ENCODE measurements at places on chromosomes 11 and 22. TPM values are rescaled to one million over a fixed set of nuclear protein-coding genes. Genes with fewer than 3 reads are reported as not detected.

The TRIM49D1 gene
- not detected for total RNA-seq

The LRRC4C gene
- 1.2 TPM for total RNA-seq

The CADM1 gene
- 65.5 TPM for total RNA-seq

The CARD18 gene
- not detected for total RNA-seq

The RELA gene
- total RNA-seq = 62.6 TPM

The P2RX6 gene
- not detected for total RNA-seq

GRCh38 chr11:128575174-128575960 is 12.0 kb downstream of the ETS1 start:
- H3K36me3 ChIP-seq = peaks cover 10% of the 10 kb centered on the region
- H3K4me3 ChIP-seq = no peak overlapping the region
- DNase-seq = no peak
- H3K27me3 ChIP-seq = peaks cover 6% of the 10 kb centered on the region

DNA sequence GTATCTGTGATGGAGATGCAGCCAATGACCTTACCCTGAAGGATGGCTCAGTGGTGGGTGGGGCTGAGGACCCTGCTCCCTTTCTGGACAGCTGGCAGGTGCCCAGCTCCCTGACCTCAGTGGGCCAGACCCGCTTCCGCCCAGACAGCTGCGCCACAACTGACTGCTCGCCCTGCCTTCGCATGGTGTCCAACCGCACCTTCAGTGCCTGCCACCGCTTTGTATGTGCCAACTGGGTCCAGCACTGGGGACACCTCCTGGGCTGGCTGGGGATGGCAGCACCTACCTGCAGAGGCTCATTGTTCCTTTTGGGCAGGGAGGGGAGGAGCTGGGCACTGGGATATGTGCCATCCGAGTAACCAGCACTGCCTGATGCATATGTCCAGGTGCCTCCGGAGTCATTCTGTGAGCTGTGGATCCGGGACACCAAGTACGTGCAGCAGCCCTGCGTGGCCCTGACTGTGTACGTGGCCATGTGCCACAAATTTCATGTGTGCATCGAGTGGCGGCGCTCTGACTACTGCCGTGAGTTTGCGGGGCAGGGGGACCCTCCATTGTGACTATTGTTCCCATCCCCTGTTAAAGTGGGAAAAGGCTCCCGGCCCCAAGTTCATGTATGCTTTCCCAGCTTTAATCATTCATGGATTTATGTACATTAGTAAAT is 84.8 kb downstream of the OTOG start:
- DNase-seq = no peak
- H3K4me3 ChIP-seq = no peak overlapping the region
- no peaks in the 10 kb centered on the region for H3K36me3 ChIP-seq
- H3K27me3 ChIP-seq = peaks cover 3% of the 10 kb centered on the region
- H3K27ac ChIP-seq = no peak overlapping the region
- H3K4me1 ChIP-seq = peaks cover 4% of the 10 kb centered on the region

GRCh38 chr11:35794850-35795249 is 132.3 kb downstream of the TRIM44 start:
- H3K36me3 ChIP-seq = peaks cover 6% of the 10 kb centered on the region
- DNase-seq = no peak
- H3K27me3 ChIP-seq = peaks cover 3% of the 10 kb centered on the region
- H3K27ac ChIP-seq = no peak overlapping the region

DNA sequence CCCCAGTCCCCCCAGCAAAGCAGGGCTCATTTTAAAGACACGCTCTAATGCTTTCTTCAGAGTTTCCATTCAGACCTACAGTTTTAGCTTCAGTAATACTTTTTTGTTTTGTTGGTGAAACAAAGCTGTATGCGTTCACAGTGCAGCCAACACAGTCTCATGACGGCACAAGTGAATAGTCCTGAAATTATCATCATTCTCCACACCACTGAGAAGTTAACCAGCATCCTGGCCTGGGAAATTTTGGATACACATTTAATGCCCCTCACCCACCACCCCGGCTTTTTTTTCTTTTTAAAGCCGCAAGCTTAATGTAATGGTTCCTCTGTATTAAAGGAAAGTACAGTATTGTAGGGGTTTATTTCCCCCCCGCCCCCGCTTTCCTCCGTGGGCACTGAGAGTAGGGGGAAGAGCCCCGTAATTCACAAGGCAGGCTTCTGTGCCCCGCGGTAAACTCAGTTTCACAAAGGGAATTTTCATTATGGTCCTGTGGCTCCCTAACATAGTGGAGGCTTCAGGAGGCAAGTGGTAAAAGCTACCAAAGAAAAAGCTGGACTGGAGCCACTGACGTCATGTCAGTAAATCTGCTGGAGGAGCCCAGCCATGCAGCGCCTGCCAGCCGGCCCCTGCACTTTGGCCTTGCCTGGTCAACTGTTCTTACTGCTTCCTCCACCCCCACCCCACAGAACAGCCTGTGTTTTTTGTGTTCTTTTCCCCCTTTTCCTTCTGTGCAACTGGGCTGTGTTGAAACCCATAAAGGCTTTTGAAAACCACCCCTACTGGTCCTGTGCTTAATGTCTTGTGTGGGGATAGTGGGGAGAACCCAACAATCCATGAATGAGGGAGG is 18.2 kb downstream of the TEAD1 start:
- peak overlapping the region; percentile 100 for H3K27ac ChIP-seq
- no peaks in the 10 kb centered on the region for H3K36me3 ChIP-seq
- no peak for DNase-seq
- H3K27me3 ChIP-seq = no peaks in the 10 kb centered on the region
- peaks cover 78% of the 10 kb centered on the region for H3K4me1 ChIP-seq

DNA sequence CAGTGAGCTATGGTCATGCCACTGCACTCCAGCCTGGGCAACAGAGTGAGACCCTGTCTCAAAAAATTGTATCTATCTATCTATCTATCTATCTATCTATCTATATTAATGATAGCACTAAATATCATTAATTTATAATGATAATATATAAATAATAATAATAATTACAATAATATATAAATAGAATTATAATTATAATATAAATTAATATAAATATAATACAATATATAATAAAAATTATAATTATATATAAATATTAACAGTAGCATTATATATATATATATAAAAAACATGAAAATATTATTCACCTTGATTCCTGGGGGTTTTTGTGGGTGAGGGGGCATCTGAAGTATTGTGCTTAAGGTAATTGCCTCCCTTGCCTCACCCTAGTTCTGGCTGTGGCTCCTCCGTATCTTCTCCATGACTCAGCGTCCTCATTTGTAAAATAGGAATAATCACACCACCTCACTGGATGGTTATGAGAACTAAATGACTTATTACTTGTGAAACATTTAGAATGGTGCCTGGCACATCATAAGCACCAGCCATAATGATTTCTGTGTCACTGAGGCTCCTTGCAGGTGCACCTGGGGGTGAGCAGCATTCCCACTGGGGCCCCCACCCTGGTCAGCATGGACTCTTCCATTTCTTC is 18.8 kb downstream of the RASD2 start:
- H3K36me3 ChIP-seq = no peaks in the 10 kb centered on the region
- H3K27me3 ChIP-seq = peaks cover 10% of the 10 kb centered on the region
- no peak for DNase-seq
- no peak overlapping the region for H3K27ac ChIP-seq
- H3K4me3 ChIP-seq = no peak overlapping the region

GRCh38 chr22:24186352-24186740 is 5.1 kb downstream of the SUSD2 start:
- peaks cover 6% of the 10 kb centered on the region for H3K27me3 ChIP-seq
- no peaks in the 10 kb centered on the region for H3K36me3 ChIP-seq
- no peaks in the 10 kb centered on the region for H3K4me1 ChIP-seq
- no peak overlapping the region for H3K4me3 ChIP-seq
- DNase-seq = no peak
- H3K27ac ChIP-seq = no peak overlapping the region

DNA sequence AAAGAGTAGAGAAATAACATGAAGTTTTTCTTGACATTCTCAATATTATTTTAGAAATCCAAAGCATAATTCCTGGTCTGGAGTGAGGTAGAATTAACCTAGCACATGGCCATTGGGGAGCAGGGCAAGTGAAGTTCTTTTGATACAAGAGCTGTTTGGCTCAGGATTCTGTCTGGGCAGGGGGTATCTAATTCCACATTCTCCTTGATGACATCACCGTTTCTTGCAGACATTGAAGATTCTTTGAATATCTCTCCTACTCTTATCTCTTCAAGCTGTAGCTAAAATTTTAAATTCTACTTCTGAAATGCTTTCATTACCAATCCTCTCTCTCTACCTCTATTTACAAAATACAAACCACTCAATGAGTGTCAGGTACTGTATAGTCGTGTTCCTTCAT is 138.2 kb upstream of the TENM4 start:
- peaks cover 2% of the 10 kb centered on the region for H3K27me3 ChIP-seq
- no peak overlapping the region for H3K27ac ChIP-seq
- H3K4me1 ChIP-seq = no peaks in the 10 kb centered on the region
- DNase-seq = no peak
- no peaks in the 10 kb centered on the region for H3K36me3 ChIP-seq

DNA sequence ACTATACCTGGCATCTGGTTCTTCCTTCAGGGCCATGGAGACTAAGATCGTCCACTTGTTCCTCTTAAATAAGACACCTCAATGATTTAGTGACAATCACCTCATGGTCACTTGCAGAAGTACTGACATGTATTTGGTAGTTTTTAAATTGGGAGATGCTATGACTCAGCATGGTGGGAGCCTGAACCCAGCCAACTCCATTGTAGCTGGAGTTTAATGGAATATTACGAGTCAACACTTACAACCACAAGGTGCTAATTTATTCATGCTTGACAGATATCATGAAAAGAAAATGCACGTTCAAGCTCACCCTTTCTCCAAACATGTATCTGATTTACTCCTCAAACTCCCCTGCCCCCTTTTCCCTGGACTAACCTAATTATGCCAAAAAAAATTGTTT is 16.6 kb upstream of the APOL3 start:
- DNase-seq = no peak
- no peaks in the 10 kb centered on the region for H3K4me1 ChIP-seq
- H3K27ac ChIP-seq = no peak overlapping the region
- H3K27me3 ChIP-seq = no peaks in the 10 kb centered on the region

- no peak overlapping the region for H3K4me3 ChIP-seq
- no peaks in the 10 kb centered on the region for H3K36me3 ChIP-seq
- no peak for DNase-seq
- H3K27ac ChIP-seq = no peak overlapping the region
Observed at GRCh38 chr11:132056689-132057088, 686.3 kb downstream of the NTM start.

DNA sequence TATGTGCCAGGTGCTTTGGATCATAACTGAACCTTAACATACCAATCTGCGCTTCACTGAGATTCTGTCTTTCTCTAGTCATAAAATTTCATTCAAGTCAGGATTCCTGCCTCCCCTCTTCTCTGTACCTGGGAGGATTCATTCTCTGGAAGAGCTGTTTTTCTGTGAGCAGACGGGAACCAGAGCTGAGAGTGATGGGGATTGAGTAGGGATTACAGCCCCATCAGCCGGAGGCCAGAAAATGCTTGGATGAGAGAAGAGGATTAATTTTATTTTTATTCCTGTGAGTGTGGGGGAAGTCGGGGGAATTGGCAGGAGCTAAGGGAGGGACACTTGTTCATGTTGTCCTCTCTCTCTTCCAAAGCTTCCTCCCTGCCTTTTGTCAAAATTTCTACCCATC is 4.7 kb downstream of the STX3 start:
- H3K4me1 ChIP-seq = peaks cover 68% of the 10 kb centered on the region
- peaks cover 52% of the 10 kb centered on the region for H3K36me3 ChIP-seq

- H3K4me3 ChIP-seq = no peak overlapping the region
- peaks cover 63% of the 10 kb centered on the region for H3K36me3 ChIP-seq
- peaks cover 4% of the 10 kb centered on the region for H3K4me1 ChIP-seq
- H3K27ac ChIP-seq = no peak overlapping the region
- DNase-seq = no peak
Observed at GRCh38 chr22:17554814-17555213, 8.5 kb upstream of the SLC25A18 start.

DNA sequence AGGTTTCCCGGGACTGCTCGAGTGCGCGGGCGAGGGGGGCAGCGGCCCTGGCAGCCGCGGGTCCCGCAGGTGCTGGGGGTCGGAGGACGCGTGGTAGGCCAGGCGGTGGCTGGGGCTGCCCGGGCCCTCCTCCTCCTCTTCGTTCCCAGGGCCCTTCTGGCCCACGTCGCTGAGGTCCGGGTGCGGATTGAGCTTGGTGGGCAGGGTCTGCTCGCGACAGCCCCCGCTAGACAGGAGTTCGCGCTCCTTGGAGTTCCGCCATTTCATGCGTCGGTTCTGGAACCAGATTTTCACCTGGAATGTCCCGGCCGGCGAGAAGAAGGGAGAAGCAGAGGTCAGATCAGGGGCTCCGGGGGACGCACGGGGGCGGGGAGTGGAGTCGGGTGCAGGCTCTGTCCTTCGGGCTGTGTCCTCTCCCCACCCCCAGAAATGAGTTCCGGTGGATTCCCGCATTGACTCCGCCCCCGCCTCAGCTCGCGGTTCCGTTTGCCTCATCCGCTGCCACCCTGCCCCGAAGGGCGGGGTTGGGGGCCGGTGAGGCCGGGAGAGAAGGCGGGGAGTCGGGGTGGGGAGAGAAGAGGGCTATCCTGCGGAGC is 3.9 kb downstream of the DBX1 start:
- no peak for DNase-seq
- H3K36me3 ChIP-seq = peaks cover 7% of the 10 kb centered on the region
- H3K27ac ChIP-seq = no peak overlapping the region

DNA sequence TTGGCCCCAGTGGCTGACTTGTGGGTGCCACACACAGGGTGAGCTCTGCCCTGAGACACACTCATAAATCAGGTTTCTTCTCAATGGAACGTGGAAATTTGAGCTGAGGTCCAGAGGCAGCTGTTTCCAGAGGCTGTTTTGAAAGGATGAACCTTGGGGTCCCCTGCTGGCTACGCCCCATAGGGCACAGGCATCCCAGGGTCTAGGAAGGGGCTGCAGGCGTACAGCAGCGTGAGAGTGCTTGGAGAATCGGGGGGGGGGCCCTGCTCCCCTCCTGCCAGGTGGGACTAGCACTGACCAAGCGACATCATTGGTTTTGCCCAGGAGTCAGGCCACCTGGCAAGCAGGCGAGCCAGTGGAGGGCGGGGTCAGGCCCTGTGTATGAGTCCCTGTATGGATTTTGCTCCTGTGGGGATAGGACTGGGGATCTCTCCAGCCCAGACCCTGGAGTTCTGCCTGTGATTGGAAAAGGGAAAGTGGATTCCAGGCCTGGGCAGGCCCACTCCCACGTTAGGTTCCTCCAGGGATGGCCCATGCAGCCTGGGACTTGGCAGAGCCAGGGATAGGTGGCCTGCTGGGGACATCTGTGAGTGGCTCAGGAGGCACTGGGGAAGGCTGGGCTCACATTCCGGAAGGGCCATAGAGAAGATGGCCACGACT is 61.0 kb downstream of the FBXO7 start:
- H3K4me1 ChIP-seq = peaks cover 25% of the 10 kb centered on the region
- H3K36me3 ChIP-seq = peaks cover 3% of the 10 kb centered on the region
- H3K27ac ChIP-seq = no peak overlapping the region
- peaks cover 8% of the 10 kb centered on the region for H3K27me3 ChIP-seq

All from endothelial cell (in vitro differentiated cells).